ENCODE measurements at places on chromosomes 16 and 17.

- DNase-seq = no peak
Observed at GRCh38 chr16:8663192-8664089, 11.0 kb upstream of the ABAT start.

GRCh38 chr17:35664685-35665084, 66.8 kb upstream of the RASL10B start:
- no peak for DNase-seq

DNA sequence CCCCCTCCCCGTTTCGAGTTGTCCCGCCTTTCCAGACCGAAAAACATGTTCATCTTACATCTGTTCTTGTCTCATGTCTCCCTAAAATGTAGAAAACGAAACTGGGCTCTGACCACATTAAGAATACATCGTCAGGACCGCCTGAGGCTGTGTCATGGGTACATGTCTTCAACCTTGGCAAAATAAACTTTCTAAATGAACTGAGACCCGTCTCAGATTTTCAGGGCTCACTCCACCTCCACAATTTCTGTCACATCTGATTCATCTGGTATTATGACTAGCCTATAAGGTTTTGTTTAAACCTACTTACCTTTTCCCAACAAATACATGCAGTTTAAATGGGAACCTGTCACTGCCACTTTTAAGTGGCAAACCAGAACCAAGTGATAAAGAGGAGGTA, 621 bp downstream of the SDR42E1 start:
- no peak for DNase-seq

DNA sequence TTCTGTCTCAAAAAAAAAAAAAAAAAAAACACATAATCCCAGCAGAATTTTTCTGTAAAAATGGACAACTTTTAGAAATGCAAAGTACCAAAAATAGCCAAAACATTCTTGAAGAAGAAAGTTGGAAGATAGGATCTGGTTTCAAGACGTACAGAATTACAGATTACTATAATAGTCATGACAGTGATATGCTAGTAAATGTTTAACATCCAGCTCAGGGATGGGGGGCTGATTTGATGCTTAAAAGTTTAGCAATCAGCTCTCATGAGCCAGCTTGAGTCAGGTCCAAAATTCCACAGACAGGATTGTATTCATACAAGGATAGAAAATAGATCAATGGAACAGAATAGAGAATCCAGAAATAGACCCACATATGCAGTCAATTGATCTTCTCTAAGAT, 100.5 kb downstream of the CYB561 start:
- DNase-seq = no peak

DNA sequence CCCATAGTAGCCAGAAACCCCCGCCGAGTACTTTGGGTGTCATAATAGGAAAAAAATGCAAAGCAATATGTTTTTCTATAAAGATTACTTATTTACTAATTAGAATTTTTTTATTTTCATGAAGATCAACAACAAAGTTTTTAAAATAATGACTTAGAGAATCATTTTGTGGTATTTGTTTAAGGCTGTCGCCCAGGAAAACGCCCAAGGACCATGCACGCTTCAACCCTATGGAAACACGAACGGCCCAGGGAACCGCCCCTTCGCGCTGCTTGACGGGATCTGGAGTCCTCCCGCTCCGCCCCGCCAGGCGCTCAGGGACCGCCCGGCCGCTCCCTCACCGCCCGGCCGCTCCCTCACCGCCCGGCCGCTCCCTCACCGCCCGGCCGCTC, 408 bp upstream of the KPNA2 start:
- DNase-seq = peak; percentile 92

- DNase-seq = no peak
Observed at GRCh38 chr16:60271025-60271771, 1537.1 kb upstream of the GOT2 start.

DNA sequence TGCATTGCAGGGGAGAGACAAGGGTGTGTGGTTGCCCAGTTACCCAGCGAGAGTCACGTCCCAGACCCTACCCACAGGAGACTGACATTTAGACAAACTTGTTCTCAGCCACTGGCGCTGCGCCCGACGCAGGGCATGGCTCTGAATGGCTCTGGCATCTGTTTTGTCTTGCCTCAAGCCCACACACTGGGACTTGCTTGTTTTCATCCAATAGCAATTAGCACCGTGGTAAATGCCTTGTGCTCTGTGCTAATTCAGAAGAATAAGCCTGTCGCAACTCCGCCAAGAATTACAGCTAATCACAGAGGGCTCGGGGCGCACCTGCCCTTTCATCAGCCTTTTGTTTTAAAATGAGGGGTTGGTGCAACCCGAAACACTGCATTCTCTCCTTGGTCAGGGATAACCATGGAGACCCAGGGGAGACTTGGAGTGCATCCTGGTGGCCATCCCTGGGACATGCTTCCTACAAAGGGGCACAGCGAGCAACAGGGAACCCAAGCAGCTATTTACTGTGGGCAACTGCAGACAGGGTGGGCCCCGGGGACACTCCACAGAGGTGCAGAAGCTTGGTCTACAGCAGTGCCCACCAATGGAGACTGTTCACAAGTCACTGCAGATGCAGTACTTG, 220.6 kb upstream of the ZFHX3 start:
- peak; percentile 15 for DNase-seq

- no peak for DNase-seq
Observed at GRCh38 chr17:59627770-59628171, 8.1 kb downstream of the CLTC start.

- no peak for DNase-seq
Observed at GRCh38 chr16:3358871-3359270, 3.2 kb downstream of the OR2C1 start.

GRCh38 chr16:74936902-74937560, 47.9 kb downstream of the WDR59 start:
- DNase-seq = no peak

DNA sequence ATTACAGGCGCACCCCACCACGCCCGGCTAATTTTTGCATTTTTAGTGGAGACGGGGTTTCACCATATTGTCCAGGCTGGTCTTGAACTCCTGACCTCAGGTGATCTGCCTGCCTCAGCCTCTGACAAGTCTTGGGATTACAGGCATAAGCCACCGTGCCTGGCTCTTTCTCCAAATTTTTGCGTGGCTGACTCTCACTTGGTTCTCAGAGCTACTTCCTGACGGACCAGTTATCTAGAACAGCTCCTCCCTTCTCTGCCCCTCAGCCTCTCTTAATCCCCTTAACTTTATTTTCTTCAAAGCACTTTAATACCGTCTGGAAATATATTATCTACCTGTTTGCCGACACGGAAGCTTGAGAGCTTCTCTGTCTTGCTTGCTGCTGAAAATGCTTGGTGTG, 4.2 kb downstream of the YPEL2 start:
- no peak for DNase-seq

- DNase-seq = no peak
Observed at GRCh38 chr17:65131946-65132345, 5.2 kb upstream of the RGS9 start.

DNA sequence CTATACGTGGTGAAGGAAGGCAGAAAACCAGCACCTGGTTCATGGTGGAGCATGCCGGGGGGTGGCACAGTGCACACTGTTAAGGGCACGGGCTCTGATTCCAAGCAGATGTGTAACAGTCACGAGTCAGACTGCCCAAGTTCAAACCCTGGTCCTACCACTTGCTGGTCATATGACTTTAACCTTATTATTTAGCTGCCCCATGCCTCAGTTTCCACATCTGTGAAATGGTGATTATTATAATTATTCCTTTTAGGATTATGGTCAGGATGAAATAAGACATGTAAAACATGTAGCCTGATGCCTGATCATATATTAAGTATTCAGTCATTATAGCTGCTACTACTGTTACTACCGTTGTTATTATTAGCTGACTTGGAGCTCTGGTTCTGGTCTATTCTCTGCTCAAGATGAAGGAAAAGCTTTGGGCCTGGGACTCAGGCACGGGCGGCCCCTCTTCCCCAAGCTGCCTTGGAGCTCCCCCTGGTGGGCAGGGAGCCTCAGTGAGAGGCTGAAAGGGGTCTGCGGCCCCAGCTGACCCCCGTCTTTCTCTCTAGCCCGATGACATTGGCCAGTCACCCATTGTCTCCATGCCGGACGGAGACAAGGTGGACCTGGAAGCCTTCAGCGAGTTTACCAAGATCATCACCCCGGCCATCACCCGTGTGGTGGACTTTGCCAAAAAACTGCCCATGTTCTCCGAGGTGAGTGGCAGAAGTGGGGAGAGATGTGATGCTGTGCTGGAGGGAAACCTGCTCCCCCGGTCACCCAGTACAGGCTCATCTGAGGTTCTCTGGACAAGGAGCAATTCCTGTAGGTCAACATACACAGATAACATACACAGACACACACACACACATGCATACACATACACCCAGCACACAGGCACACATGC, 14.0 kb downstream of the NR1D1 start:
- no peak for DNase-seq
